ENCODE measurements at places on chromosomes 13 and 19. TPM values are rescaled to one million over a fixed set of nuclear protein-coding genes. Genes with fewer than 3 reads are reported as not detected.

WDR18 gene
- 52.4 TPM for total RNA-seq

SHISA2 gene
- total RNA-seq, result 41.9 TPM

PGLYRP2 gene
- not detected for total RNA-seq

ZNF677 gene
- total RNA-seq, result 67.0 TPM

LGALS14 gene
- not detected for total RNA-seq

OXGR1 gene
- 0.82 TPM for total RNA-seq

CACNA1A gene
- 23.1 TPM for total RNA-seq

LHFPL6 gene
- total RNA-seq, result 88.5 TPM

RXFP2 gene
- total RNA-seq, result not detected

PSG7 gene
- not detected for total RNA-seq

ZNF69 gene
- 23.9 TPM for total RNA-seq

RAB3A gene
- total RNA-seq, result 21.1 TPM

MATK gene
- total RNA-seq, result 27.5 TPM

ZNF587 gene
- total RNA-seq, result 65.3 TPM

ADAMTS10 gene
- 109 TPM for total RNA-seq

SYMPK gene
- total RNA-seq, result 49.0 TPM

ARGLU1 gene
- total RNA-seq, result 194 TPM

PRR19 gene
- total RNA-seq, result not detected

FCER2 gene
- total RNA-seq, result not detected

TRIP10 gene
- total RNA-seq, result 44.9 TPM

GNA15 gene
- total RNA-seq, result 3.0 TPM

IZUMO2 gene
- total RNA-seq, result not detected

SELENOV gene
- 1.7 TPM for total RNA-seq

UBXN6 gene
- total RNA-seq, result 84.2 TPM

VWA8 gene
- total RNA-seq, result 44.9 TPM

GSX1 gene
- not detected for total RNA-seq

SOX1 gene
- 1.4 TPM for total RNA-seq

CAB39L gene
- 27.4 TPM for total RNA-seq

ZNF765 gene
- total RNA-seq, result 21.0 TPM

CD320 gene
- 34.3 TPM for total RNA-seq

GPR42 gene
- total RNA-seq, result not detected

RLN3 gene
- total RNA-seq, result not detected

FPR1 gene
- total RNA-seq, result 1.5 TPM

ZNF296 gene
- 0.71 TPM for total RNA-seq

TPRX2 gene
- not detected for total RNA-seq

ACP7 gene
- not detected for total RNA-seq

PTH2 gene
- not detected for total RNA-seq

LEUTX gene
- total RNA-seq, result not detected

NKG7 gene
- 1.1 TPM for total RNA-seq

Measured in camera-type eye (tissue), 1 donor.